ENCODE measurements at places on chromosomes 12 and 14.

DNA sequence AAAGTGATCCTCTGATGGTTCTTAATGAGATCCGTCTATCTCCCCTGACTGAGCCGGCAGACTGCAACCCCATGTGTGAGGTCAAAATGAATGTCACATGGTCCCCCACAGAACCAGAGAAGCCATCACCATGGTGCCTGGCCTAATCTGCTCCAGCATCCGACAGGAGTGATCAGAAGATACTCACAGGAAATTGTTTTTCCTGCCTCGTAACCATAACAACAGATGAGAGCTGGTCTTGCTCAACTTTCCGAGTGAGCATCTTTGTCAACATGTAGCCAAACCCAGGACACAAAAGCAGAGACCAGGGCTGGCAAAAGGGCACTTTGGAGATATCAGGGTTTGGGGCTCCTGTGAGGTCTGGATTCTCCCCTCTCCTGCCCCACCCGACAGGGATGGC, 72.1 kb upstream of the C14orf180 start:
- no peak for DNase-seq

- no peak for DNase-seq
These were observed 7.6 kb downstream of the VASH1 start for GRCh38 chr14:76768671-76769500.

DNA sequence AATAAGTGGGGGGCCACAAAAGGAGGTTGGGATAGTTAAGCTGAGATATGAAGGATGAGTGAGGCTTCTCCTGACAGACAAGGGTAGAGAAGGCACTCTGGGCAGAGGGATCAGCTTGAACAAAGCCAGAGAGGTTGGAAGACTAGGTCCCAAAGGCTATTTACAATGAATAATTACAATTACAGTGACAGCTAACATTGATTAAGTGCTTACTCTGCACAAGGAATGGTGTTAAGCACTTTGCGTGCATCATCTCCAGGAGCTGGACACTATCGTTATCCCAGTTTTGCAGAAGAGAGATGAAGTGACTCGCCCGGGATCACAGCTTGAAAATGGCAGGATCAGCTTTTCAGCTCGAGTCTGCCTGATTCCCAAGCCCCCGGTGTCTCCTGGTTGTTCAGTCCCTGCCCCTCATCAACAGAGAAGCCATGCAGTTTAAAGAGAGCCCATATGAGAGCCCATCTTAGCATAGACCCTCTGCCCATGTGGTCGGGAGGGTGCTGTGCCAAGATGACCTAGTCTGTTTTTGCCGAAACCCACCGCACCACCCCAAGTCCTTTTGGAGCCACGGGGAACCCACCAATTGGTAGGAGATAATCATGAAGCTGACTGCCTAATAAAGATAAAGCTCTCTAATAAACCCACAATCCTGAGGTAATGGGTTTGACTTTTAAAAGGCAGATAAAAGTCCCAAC, 89.9 kb upstream of the HSPB8 start:
- no peak for DNase-seq

DNA sequence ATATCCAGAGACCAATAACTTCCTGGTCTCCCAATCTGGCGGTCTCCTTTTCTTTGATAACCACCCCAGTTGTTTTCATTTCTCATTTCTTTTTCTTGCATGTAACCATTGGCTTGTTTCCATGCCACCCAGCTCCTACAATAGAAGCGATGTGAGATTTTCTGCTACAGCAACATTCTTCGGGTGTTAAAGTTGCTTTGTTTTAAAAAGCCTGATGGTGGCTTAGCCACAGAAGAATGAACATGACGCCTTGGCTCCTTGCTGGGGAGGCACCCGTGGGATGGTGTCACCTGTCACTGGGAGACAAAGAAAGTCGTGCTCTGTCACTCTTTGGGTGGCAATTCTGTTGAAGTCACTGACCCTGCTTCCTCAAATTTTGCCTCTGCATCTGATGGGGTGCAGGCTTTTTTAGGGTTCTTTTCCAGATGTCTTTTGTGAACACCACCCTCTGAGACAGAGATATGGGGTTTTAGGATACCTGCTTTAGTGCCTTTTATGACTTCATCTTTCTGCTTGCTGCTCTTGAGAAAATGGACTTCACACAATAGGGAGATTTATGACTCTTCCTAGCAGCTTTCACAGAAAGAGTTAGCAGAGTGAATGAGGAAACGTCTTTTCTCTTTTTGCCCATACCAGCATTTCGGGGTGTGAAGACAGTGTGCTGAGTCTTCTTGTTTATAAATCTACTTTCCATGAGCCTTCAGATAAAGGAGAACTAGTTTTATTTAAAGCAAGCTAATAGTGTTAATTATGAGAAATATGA, 265.3 kb upstream of the TBX3 start:
- DNase-seq: no peak

DNA sequence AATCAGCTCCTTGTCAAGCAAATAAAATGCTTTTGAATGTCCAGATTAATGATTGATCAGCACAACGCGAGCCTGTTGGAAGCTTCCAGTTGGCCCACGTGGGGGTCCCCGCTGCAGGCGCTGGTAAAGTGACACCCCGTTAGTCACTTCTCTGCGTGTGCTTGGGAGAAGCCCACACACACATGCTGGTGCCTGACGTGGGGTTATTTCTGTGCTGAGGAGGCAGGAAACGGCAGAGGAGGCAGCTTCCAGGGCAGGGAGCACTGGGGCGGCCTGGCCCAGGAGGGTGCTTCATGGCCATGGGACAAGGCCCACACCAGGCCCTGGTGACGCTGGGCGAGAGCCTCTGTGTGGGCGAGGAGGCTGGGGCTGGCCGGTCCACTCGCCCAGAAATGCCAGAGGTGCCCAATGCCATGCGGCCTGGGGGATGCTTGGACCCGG, 101.5 kb downstream of the KIF26A start:
- DNase-seq: no peak

GRCh38 chr14:36556811-36557433, 25.5 kb downstream of the NKX2-8 start:
- DNase-seq: no peak

GRCh38 chr12:88299567-88300101, 157.5 kb downstream of the TMTC3 start:
- no peak for DNase-seq

GRCh38 chr14:36845356-36846012, 183.8 kb downstream of the PAX9 start:
- DNase-seq: no peak

DNA sequence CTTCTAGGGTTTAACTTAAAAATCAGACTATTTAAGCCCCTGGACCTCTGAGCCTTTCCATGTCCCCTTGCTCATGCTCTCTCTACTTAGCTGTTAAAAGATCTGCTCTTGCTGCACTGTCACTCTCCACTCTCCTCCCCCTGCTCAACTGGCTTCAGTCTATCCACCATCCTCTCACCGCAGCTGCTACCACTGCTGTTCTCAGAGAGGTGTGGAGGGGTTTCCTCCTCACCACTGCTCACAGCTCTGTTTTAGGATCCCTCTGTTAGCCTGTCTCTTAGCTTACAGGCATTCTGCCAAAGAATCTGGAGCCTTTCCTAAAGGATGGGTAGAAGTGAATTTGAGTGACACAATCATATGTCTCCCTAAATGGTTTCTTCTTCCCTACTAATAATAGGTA, 43.7 kb upstream of the ATP2B1 start:
- no peak for DNase-seq

GRCh38 chr12:106106061-106106566, 32.6 kb downstream of the NUAK1 start:
- DNase-seq: no peak

DNA sequence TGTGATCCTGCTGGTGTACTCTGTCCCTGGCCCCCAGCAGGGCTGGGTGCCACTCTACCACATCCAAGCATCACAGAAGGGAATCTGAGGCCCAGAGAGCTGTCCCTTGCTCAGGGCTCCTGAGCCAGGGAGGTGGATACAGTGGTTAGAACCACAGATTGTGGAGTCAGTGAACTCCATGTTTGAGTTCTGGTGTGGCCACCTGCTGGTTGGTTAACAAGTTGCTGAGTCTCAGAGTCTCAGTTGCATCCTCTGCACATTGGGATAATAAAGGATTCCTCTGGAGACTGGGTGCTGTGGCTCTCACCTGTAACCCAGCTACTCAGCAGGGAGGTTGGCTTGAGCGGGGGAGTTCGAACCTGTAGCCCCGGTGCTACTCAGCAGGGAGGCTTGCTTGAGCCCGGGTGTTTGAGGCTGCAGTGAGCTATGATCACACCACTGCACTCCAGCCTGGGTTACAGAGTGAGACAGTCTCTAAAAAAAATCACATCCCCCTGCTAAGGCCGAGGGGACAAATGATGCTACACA, 39.4 kb downstream of the MVK start:
- DNase-seq: no peak

- no peak for DNase-seq
These were observed 111.9 kb downstream of the LRFN5 start for GRCh38 chr14:41718477-41719166.

GRCh38 chr12:15044471-15044870, 71.6 kb downstream of the PDE6H start:
- no peak for DNase-seq

GRCh38 chr12:112945515-112945914, 7.2 kb downstream of the OAS3 start:
- DNase-seq: no peak

- no peak for DNase-seq
These were observed 87.6 kb upstream of the HIF1A start for GRCh38 chr14:61607570-61608244.
